NCI-H2081 treated with DMSO at 0.1 percent for 48 hours (cell line): ENCODE measurements at places on chromosomes 3 and 15.

DNA sequence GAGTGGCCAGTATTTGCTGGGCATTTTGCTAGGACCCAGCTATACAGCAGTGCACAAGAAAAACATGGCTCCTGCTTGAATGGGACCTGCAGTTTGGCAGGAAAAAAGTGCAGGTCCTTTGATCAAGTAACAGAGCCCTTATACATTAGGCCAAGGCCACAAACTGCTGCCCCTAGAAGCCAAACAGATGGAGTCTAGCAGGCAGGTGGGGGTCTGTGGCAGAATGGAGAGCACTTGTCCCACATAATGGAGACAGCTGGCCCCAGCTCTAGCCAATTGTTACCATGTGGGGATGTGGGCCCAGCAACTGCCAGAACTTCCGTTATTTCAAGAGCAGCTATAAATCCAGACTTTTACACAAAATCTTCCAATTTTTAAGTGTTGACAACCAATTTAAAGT, 79.3 kb downstream of the SHQ1 start:
- DNase-seq, result no peak

- no peak for DNase-seq
Measured at GRCh38 chr3:36965440-36965839, 20.6 kb upstream of the TRANK1 start.

DNA sequence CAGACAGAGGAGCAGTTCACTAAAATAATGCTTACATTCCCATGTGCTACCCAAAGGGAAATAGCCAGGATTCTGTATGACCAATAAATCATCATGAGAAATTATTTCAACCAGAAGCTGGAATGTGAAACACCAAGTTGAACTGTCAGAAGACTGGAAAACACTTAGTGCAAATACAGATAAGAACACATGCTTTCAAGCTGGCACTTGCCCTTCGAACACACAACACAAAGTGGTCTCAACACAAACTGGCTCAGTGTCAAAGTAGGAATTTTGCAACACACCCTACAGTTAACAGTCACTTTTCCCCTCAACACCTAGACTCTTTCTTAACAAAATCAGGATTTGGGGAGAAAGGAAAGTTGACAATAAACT, 1.3 kb downstream of the FSD2 start:
- no peak for DNase-seq

GRCh38 chr3:111764645-111765091, 94.4 kb upstream of the PHLDB2 start:
- no peak for DNase-seq

DNA sequence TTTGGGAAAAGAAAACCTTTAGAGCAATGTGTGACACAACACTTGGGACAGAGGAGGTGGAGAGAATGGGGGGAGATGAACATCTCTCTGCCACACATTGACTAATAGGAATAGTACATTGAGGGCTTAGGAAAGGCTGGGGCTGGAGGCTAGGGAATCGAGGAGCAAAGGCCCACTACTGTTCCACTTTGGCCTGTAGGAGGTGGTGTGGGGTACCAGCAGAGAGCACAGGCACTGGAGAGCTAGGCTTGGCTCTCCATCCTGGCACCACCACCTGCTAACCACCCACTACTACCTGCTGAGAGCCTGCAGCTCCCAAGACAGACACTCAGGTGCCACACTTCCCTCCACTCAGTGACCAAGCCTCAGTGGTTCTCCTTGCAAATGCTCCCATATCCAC, 19.4 kb downstream of the CCDC32 start:
- no peak for DNase-seq

- DNase-seq, result no peak
Measured at GRCh38 chr3:79358327-79358726, 409.5 kb downstream of the ROBO1 start.
